AG10803 (cell line): ENCODE measurements at places on chromosomes 16 and 17.
A peak's percentile ranks its signal among the peaks of the same experiment; 100 is the strongest.

DNA sequence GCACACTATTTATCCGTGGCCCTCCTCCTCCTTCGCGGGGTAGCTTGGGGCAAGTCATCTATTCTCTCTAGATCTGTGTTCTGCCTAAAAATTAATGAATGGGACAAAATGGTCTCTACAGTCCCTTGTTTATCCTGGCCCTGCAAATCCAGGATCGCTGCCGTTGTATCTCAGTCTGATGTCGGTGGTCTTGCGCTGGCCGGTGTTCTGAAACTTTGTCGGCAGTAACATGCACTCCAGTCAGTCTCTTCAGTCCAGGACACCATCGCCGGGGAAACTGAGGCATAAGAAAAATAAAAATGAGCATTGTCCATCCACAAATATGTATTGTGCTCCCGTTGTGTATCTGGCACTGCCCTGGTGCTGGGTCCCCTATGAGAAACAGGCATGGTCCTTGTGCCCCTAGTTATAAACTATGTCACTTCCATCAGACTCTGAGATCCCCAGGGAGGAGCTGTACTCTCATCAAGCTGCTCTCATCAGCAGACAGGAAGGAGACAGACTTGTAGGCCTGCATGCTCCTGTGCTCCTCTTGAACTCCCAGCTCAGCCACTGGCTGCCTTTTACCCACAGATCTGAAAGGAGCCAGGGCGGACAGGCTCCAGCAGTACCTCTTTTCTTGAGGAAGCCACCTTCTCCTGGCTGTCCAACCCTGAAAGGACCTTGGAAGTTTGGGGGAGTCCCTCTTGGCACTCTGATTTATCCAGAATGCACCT, 13.7 kb upstream of the CA4 start:
- no peak for DNase-seq

DNA sequence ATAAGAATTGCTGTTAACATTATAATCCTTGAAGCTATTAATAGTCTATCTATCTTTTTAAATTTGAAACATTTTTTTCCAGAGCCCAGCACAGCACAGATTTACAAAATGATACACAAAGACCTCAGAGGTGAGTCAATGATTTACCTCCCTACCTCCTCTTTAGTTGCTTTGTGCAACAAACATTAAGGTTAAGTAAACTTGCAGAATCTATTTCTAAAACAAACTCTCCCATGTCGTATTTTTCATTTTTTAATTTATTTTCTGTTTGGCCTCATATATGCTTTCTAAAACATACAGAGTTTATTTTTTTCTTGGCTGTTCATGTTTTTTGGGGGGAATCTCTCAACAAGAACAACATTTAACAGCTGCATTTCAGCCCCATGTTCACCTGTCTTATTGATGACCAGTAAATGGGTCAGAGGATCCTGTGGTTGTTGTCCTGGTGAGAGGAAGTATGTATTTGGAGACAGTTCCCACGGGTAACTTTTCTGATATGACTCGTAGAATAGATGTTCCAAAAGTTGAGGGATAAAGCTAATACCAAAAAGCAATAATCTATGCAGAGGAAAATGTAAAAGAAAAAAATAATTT, 42.6 kb downstream of the ABCA9 start:
- no peak for DNase-seq

DNA sequence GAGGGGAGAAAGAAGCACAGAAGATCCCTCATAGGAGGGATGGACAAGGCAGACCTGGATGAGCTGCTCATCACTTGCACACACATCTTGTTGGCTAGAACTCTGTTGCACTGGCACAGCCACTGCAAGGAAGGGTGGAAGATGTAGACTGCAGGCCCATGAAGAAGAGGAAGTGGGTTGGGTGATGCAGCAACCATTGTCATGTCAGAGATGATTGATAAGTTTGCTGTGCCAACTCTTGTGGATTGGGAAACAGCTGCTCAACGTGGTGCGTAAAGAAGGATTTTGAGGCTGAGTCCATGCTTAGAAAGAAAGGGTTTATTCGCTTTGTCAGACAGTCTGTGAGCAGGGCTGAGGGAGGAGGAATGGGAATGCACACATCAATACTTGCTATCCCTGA, 161.4 kb upstream of the MPHOSPH6 start:
- no peak for DNase-seq

DNA sequence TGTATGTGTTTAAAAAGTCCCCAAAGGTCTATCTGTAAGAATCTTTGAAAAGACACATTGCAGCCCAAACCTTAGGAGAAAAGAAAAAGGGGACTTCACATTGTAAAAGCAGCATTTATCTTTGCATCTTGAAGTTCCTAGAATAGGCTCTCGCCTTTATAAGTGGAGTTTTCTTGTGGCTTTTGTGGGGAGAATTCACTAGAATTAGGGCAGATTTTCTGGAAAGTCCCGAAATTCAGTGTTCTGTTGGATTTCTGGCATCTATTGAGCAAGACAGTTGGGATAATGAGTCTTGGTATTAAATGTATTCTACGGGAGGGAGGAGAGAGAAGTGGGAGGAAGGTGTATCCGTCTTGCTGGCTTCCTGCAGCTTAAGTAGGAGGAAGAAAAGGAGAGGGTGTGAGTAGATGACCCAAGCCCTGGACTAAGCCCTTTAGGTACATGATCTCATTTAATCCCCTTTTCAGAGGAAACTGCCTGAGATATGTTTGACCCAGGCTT, 62.6 kb downstream of the PRKCA start:
- no peak for DNase-seq

DNA sequence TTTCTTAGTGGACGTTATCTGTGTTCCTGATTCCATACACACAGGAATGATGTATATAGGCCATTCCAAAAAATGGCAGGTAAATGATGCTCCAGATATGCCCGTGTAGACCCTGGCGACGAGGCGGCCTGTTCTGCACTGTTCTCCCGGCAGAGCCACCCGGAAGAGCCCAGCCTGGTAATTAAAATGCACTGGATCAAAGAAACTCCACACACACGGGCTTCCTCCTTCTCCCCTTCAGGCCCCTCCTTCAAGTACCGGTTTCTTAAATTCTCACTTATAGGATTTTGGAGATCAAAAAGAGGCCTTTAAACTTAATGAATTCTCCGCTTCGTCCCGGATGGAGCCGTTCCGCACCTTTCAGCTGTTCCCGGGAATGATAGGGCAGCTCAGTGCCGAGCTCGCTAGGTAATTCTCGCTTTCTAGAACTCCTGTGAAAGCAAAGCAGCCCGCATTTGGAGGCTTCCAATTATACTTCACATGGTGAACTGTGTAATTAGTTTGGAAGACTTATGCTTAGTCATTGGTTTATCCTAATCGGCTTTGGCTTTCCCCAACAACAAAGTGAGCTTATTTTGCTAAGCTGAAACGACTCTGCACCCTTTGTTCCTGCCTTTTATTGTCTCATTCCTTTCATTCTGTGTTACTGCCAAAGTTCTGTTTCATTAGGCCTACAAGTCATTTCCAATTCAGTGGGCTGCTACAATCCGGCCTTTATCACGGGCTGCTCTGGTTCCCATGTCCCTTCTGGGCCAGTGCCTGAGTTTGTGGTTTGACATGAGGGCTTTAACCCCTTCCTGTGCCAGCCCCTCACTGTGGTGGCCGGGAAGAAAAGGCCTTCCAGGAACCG, 150.0 kb downstream of the MSI2 start:
- DNase-seq = peak; percentile 26

DNA sequence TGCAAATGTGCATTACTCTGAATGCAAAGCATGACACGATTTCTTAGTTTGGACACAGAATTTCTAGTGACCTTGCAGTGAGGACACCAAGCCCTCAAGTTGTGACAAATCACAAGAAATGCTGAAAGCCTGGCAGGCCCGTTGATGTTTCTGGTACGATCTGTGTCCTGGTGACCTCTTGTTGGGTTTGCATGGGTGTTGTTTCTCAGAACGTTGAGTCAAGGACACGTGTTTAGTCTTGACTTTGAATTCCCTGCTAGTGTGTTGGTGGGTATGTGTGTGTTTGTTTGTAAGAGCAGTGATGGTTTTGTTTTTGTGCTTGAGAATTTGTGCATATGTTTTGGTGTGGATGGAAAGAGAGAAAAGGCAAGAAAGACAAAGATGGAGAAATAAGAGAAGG, 37.8 kb upstream of the MAF start:
- no peak for DNase-seq

DNA sequence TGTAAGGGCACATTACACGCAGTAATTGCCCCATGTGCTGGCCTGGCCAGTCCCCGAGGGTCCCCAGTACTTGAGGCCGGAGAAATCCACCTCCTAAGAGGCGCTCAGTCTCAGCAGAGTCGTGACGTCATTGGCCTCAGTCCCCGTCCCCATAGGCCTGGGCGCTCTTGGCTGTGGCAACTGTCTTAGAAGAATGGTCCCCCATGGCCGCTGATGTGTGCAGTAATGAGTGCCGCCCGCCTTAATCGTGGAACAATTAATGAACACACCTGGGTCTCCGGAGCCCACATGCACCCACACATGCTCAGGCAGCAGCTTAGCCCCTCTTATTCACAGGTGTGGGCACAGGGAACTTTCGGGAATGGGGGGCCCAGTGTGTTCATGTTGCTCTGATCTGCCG, 86.5 kb upstream of the PLCG2 start:
- no peak for DNase-seq

- peak; percentile 11 for DNase-seq
Measured at GRCh38 chr17:65109990-65110680, 27.0 kb upstream of the RGS9 start.

DNA sequence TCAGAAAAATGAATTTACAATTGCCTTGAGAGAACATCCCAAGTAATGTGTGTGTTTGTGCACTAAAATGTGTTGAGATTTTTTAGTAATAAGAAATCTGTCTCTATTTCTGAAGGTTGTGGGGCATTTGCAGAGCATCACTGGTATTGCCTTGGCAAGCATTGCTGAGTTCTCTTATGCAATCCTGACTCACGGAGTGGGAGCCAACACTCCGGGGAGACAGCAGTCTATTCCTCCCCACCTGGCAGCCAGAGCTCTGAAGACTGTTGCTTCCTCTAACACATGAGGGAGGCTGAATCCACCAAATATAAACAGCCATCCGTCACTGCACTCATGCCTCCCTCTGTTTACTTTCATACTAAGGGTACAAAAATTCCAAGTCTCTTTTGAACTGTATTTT, 10.6 kb downstream of the CNTD1 start:
- DNase-seq = peak; percentile 92

- peak; percentile 66 for DNase-seq
Measured at GRCh38 chr16:49620158-49620868, 235.6 kb downstream of the ZNF423 start.

- DNase-seq = no peak
Measured at GRCh38 chr16:74501484-74502478, 80.5 kb upstream of the CLEC18B start.

DNA sequence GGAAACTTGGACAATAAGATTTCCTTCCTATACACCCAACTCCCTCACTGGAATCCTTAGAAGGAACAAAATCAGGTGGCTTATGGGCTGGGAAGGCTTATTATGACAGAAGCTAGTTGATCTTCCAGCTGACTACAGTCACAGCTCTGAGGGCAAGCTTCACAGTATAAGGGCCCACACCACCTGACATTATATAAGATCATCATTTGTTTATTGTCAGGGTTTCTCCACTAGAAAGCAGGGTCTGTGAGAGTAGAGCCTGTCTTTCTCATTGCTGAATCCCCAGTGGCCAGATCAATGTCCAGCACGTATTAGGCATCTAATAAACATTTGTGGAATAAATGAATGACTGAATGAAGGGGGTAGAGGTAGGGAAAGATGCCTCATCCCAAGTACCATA, 57.8 kb upstream of the PHOSPHO1 start:
- DNase-seq = no peak

DNA sequence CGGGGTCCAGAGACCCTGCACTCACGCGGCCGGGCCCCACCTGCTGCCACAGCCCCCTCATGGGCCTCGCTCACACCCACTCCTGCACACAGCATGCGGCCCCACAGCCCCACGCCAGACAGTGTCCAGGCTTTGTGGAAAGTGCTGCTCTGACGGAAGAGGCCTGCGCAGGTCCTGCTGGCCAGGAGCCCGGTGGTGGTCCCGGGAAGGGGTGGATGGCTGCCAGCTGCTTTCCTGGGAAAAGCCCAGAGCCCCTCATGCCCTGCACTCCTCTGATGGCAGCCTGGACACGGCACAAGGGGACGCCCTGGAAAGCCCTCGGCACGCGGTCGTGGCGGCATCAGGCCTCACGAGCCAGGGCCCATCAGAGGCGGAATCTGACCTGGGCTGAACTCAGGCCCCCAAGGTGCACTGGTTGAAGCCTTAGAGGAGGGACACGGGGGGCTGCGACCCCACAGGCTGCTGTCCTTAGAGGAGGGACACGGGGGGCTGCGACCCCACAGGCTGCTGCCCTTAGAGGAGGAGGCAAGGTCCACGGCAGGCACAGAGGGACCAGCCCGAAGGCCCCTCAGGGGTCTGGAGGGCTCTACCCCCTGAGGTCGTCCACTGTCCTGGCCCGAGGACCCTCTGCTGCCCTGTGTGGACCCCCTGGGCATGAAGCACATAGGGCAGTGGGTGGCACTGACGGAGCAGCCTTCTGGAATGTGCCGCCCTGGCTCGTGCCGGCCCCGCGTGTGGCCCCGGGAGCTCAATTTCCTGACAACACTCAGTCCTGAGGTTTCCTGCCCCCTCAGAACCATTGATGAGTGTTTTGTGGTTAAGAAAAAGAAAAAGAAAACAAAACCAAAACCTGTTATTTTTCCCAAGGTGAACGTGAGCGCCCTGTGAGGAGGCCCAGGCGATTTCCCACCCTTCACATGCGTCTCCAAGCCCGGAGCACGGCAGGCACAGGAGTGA, 22.1 kb downstream of the SOX8 start:
- no peak for DNase-seq

DNA sequence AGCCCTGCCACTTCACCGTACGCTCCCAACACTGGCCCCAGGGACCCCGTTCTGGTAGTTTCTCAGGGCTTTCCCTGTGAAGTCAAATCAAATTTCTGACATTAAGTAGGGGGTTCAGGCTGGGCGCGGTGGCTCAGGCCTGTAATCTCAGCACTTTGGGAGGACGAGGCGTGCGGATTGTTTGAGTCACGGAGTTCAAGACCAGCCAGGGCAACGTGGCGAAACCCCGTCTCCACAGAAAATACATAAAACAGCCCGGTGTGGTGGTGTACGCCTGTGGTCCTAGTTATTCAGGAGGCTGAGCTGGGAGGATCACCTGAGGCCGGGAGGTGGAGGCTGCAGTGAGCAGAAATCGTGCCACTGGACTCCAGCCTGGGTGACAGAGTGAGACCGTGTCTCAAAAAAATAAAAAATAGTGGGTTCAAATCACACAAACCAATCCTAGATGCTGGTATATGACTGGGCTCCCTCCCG, 632 bp downstream of the CYBC1 start:
- no peak for DNase-seq

DNA sequence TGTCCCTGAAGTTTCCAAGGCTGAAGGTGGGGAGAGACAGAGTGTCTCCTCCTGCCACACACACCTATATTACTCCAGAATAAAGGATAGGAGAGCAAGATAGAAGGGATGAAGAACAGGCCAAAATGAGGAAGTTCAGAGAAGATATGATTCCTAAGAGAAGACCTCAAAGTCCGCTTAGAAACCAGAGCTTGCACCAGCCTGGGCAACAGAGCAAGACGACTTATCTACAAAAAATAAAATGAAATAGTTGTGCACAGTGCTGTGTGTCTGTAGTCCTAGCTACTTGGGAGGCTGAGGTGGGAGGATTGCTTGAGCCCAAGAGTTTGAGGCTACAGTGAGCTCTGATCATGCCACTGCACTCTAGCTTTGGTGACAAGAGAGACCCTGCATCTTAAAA, 128.2 kb downstream of the HS3ST3B1 start:
- no peak for DNase-seq

- peak; percentile 98 for DNase-seq
Measured at GRCh38 chr16:73949574-73950320, 346.9 kb upstream of the PSMD7 start.
